Activated naive CD8-positive, alpha-beta T cell treated with anti-CD3 and anti-CD28 coated beads for 36 hours (primary cell): ENCODE measurements at places on chromosomes 1 and 21. TPM values are rescaled to one million over a fixed set of nuclear protein-coding genes. Genes with fewer than 3 reads are reported as not detected.

OR10Z1 gene
- not detected for total RNA-seq

ADAMTS5 gene
- not detected for total RNA-seq

RSBN1 gene
- total RNA-seq: 16.3 TPM

TMOD4 gene
- 2.5 TPM for total RNA-seq

DNA sequence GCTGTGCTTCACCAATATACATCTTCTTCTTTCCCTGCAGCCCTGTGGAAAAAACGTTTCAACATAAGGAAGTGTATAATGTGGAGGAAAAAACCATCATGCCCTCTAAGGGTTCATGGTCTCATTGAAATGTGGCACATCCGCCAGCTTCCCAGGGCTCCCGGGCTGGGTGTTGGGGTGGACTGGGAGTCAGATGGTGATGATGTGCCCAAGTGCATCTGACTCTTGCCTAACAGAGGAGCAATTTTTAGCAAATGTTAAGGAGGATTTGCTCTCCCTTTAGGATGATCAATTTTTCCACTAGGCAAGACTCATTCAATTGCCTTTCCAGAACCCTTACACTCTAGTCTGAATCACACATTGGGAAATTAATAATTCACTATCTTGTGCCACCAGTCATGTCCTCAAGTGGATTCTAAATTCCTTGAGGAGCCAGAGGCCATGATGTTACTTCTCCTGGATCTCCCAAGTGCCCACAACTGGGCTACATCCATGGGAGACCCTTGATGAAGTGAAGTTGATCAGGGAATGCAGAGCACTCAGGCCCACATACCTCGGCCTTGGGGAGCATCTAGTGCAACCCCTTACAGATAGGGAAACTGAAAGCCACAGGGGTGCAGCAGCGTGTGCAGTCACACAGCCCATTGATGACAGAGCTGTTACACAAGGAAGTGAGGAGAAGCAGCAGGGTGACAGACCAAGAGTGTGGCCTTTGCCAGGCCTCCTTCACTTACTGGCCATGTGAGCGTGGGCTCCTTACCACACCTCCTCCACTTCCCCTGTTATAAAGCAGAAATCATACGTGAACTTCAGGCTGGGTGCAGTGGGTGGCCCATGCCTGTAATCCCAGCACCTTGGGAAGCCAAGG is 100.0 kb upstream of the SLC44A3 start:
- H3K4me3 ChIP-seq: no peak overlapping the region
- no peak overlapping the region for H3K27ac ChIP-seq
- no peaks in the 10 kb centered on the region for H3K36me3 ChIP-seq
- peaks cover 1% of the 10 kb centered on the region for H3K27me3 ChIP-seq
- H3K4me1 ChIP-seq: no peaks in the 10 kb centered on the region

DNA sequence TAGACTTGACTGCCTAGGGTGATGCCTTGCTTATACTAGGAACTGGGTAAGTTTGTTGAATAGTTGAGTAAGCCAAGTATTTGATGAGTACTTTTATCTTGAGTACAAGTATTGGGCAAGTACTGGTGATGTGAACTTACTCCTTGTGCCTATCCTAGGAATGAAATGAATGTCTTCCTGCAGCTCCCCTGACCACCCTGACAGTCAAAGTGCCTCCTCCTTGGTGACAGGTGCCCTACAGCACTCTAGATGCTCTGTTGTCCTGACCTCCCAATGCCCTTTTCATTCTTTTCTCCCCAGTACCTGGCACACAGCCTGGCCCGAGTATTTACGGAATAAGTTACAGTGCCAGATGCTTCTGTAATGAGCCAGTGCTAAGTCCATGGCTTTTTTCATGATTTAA is 25.5 kb downstream of the PCSK9 start:
- no peaks in the 10 kb centered on the region for H3K27me3 ChIP-seq
- peaks cover 3% of the 10 kb centered on the region for H3K4me1 ChIP-seq
- H3K36me3 ChIP-seq: peaks cover 28% of the 10 kb centered on the region
- no peak overlapping the region for H3K27ac ChIP-seq

DNA sequence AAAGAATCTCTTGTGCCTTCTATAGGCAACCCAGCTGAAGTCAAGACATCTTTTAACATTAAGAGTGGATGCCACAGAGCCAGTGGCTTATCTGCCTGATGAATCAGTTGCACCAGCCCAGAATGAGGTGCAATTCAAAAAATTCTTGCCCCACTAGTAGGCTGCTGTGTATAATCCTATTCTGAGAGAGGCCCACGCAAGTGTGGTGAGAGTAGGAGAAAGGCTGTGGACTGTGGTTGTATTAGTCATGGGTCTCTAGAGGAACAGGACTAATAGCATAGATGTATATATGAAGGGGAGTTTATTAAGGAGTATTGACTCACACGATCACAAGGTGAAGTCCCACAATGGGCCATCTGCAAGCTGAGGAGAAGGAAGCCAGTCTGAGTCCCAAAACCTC is 216.4 kb downstream of the LTN1 start:
- no peak overlapping the region for H3K27ac ChIP-seq
- peaks cover 7% of the 10 kb centered on the region for H3K36me3 ChIP-seq
- peak; percentile 42 for DNase-seq
- H3K27me3 ChIP-seq: no peaks in the 10 kb centered on the region

GRCh38 chr1:161989108-161989507 is 34.6 kb downstream of the OLFML2B start:
- H3K36me3 ChIP-seq: no peaks in the 10 kb centered on the region
- H3K4me3 ChIP-seq: no peak overlapping the region
- no peak for DNase-seq

DNA sequence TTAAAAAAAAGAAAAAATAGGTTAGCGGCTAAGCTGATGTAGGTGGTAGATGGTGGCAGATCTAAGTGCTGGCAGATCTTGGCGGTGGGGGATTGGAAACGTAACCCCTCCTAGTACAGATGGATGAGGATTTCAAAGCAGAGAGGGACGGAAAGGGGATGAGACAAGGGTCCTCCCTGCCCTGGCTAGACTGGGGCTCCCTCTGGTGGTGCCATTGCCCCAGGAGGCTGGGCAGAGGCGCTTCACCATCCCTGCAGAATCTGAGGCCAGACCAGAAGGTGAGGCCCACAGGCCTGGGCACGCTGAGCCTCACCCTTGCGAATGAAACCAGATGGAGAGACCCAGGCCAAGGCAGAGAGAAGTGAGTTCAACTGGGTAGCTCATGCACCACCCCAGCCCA is 7.0 kb upstream of the PLEKHA6 start:
- peak; percentile 28 for DNase-seq
- no peak overlapping the region for H3K27ac ChIP-seq
- H3K4me3 ChIP-seq: no peak overlapping the region
- no peaks in the 10 kb centered on the region for H3K27me3 ChIP-seq
- peaks cover 23% of the 10 kb centered on the region for H3K4me1 ChIP-seq

DNA sequence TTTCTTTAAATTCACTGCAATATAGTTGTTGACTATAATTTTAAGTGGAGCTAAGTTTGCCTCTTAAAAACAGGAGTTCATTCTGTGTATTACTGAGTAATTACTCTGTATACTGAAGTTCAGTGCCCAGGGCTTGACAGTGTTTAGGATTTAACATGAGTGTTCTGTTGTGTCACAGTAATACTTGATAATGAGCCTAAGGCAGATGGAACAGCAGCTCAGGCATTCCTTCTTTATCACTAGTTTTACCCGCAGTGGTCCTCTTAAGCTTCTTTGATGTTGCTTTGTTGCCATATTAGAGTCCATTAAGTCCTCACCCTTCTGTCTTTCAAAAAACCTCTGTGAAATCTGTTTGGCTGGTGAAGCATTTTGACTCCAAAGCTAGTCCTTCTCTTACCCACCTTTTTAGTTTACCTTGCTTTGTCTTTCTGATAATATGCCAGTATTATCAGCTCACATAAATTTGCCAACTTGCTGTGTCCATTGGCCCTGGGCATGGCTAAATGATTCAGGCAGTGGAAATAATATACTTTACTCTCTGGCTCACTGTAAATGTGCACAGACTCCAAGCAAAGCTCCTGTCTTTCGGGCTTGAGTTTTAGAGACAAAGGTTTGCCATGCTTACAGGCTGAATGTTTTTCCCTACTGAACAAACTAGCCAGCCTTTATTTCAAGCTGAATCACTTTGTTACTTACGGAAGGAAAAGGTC is 17.7 kb downstream of the HIPK1 start:
- H3K27ac ChIP-seq: peak overlapping the region; percentile 80
- H3K4me3 ChIP-seq: peak overlapping the region; percentile 60
- no peak for DNase-seq
- H3K27me3 ChIP-seq: no peaks in the 10 kb centered on the region
- peaks cover 73% of the 10 kb centered on the region for H3K4me1 ChIP-seq

DNA sequence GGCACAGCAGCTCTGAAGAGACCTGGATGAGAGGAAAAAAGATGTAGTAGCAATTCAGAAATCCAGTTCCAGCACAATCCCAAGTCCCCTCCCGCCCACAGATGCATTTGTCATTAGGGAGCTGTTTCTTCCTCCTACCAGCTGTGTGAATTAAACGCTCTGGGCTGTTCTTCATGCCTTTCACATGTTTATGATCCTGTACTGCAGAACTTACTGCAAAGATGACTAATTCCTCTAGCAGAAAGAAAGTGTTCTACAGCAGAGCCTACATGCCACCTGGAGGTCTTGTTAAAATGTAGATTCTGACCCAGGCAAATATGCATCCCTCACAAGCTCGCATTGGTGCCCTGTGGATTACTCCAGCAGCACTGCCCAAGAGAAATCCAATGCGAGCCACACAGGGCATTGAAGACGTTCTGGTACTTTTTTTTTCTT is 6.5 kb downstream of the ENO1 start:
- H3K4me1 ChIP-seq: peaks cover 70% of the 10 kb centered on the region
- DNase-seq: no peak
- peak overlapping the region; percentile 97 for H3K27ac ChIP-seq
- H3K36me3 ChIP-seq: peaks cover 93% of the 10 kb centered on the region

DNA sequence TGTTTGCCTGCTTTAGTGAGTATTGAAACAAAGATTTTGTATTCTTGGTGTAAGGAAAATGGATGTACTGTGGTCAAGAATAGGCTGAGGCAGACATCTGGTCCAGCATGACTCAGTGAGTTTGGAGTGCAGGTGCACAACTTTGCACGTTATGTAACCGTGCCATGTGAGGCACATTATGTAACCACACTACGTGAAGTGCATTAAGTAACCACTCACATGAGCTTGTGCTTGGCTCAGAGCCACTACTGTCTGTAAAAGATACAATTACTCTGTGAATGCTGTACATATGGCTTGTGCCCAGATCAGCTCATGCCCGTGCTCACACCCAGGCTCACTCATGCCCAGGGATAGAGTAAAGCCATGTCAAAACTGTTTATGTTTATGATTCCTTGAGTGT is 216.8 kb downstream of the CTH start:
- H3K27me3 ChIP-seq: no peaks in the 10 kb centered on the region
- H3K36me3 ChIP-seq: no peaks in the 10 kb centered on the region
- no peak for DNase-seq
- no peak overlapping the region for H3K27ac ChIP-seq

GRCh38 chr1:61808968-61809367 is 66.7 kb downstream of the PATJ start:
- H3K27me3 ChIP-seq: no peaks in the 10 kb centered on the region
- no peak overlapping the region for H3K4me3 ChIP-seq
- H3K36me3 ChIP-seq: peaks cover 5% of the 10 kb centered on the region
- DNase-seq: no peak
- H3K4me1 ChIP-seq: peaks cover 2% of the 10 kb centered on the region
- H3K27ac ChIP-seq: no peak overlapping the region

DNA sequence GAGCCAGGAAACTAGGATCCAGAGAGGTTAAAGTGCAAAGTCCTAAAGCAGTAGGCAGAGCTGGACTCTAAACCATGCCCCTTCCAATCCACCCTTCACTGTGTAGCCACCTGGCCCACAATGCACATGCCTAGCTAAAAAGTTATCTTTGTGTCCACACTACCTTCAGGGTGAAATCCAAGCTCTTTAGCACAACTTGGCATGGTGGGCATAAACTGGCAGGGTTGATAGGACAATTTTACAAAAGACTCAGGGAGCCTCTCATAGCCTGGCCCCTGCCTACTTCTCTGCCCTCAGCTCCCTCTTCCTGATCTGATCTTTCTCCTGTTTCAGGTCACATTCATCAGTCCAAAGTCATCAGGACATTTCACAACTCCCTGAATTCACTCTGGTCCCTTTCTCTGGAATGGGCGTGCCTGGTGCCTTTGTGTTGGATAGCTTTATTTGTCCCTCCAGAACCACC is 513.9 kb downstream of the OMA1 start:
- H3K27ac ChIP-seq: no peak overlapping the region
- no peaks in the 10 kb centered on the region for H3K4me1 ChIP-seq
- H3K36me3 ChIP-seq: no peaks in the 10 kb centered on the region

DNA sequence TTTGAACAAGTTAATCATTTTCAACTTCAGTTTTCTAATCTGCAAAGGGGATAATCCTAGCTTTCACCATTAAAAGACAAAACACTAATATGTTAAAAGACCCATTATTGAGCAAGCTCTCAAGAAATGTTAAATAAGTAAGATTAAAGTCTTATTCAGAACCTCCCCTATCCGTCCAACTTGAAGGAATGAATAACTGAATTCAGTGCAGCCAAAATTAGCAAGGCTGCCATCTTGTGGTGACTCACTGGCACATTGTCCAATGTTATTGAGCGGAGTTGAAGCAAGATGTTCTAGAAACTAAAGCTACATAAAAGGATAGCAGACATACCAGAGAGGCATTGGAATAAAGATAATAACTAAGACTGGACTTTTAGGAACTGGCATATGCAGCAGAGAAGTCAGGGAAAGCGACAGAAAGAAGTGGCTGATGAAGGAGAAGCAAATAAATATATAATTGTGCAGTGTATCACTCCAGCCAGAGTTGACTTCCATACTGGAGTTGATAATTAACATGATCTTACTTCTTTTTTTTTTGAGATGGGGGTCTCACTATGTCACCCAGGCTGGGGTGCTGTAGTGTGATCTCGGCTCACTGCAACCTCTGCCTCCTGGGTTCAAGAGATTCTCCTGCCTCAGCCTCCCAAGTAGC is 8.2 kb upstream of the CAP1 start:
- H3K27me3 ChIP-seq: no peaks in the 10 kb centered on the region
- H3K36me3 ChIP-seq: no peaks in the 10 kb centered on the region

- H3K4me3 ChIP-seq: no peak overlapping the region
- no peaks in the 10 kb centered on the region for H3K27me3 ChIP-seq
- no peak for DNase-seq
- no peak overlapping the region for H3K27ac ChIP-seq
- H3K36me3 ChIP-seq: no peaks in the 10 kb centered on the region
- H3K4me1 ChIP-seq: no peaks in the 10 kb centered on the region
Measured at GRCh38 chr1:211507365-211507764, 15.4 kb upstream of the RD3 start.

GRCh38 chr1:1212780-1213344 is 1.1 kb downstream of the TNFRSF4 start:
- DNase-seq: peak; percentile 64
- no peaks in the 10 kb centered on the region for H3K27me3 ChIP-seq
- peaks cover 43% of the 10 kb centered on the region for H3K4me1 ChIP-seq
- H3K36me3 ChIP-seq: peaks cover 18% of the 10 kb centered on the region
- H3K4me3 ChIP-seq: peak overlapping the region; percentile 74

- no peaks in the 10 kb centered on the region for H3K36me3 ChIP-seq
- no peak for DNase-seq
- H3K4me3 ChIP-seq: no peak overlapping the region
- H3K4me1 ChIP-seq: no peaks in the 10 kb centered on the region
Measured at GRCh38 chr1:240598216-240599001, 13.5 kb downstream of the GREM2 start.

GRCh38 chr1:39158327-39159086 is 46.0 kb upstream of the MACF1 start:
- no peak for DNase-seq
- peaks cover 33% of the 10 kb centered on the region for H3K4me1 ChIP-seq
- H3K36me3 ChIP-seq: no peaks in the 10 kb centered on the region
- H3K27me3 ChIP-seq: peaks cover 13% of the 10 kb centered on the region
- H3K27ac ChIP-seq: no peak overlapping the region
- H3K4me3 ChIP-seq: no peak overlapping the region

GRCh38 chr21:32183396-32183795 is 95.5 kb downstream of the MIS18A start:
- no peak overlapping the region for H3K27ac ChIP-seq
- no peaks in the 10 kb centered on the region for H3K27me3 ChIP-seq
- no peaks in the 10 kb centered on the region for H3K4me1 ChIP-seq
- H3K4me3 ChIP-seq: no peak overlapping the region
